ENCODE measurements at places on chromosomes 12 and 14.

- no peak for DNase-seq
Measured at GRCh38 chr12:7629465-7629864, 36.2 kb downstream of the APOBEC1 start.

- DNase-seq = no peak
Measured at GRCh38 chr14:52494444-52494843, 57.9 kb downstream of the TXNDC16 start.

DNA sequence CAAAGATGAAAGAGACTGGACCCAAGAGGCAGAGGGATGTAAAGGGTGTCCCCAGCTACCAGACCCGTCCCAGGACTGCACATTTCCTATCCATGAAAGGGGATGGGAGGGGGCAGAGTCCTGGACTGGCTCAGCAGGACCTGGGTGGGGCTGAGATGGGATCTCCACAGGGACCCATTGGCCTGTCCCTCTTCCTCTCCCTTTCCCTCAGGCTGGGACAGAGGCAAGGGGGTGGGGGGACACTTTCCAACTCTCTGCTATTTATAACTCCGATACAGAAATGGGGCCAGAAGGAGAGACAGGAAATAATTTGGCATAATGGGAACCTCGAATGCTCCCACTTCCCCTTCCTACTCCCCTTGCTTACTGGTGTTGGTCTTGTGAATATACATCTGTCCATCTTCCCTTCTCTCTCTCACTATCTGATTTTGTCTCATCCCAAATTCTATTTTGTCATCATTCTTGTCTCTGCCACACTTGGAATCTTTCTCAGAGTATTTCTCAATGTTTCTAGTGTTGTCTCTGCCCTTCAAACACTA, 1.1 kb upstream of the ITGA7 start:
- DNase-seq = no peak

GRCh38 chr14:102857444-102857843, 65.0 kb upstream of the AMN start:
- DNase-seq = no peak

- peak; percentile 12 for DNase-seq
Measured at GRCh38 chr14:49863487-49864281, 11.1 kb upstream of the NEMF start.
